ENCODE measurements at places on chromosomes 12 and 14.

GRCh38 chr14:100469632-100470522 is 117.3 kb downstream of the BEGAIN start:
- DNase-seq: no peak

DNA sequence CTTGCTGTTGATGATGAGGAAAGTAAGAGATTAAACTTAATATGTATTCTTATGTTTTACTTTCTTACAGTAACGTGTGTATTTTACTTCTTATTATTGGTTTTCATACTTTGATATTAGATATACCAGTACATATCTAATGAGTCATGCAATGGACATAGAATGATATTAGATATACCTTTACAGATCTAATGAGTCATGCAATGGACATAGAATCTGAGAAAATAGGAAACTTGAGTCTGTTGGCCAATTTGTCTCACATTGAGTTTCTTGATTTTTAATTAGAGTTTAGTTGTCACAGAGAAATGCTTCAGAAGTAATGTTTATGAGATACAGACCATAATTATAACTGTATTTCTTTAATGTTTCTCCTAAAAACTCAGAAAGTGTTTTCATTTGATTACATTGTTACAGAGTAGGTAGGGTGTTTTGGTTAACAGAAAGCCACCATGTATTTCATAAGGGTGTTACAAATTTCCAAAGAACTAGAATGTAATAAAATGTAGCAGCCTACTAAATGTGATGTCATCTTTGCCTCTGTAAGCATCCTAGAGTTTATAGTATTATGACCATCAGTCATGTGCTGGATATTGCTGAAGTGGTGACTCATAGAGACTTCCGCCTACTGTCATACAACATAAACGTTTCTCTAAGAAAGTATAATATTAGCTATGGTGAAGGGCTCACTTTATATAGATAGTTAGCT is 3.0 kb downstream of the GAS2L3 start:
- DNase-seq: no peak

GRCh38 chr12:45730348-45731189 is 1.1 kb downstream of the ARID2 start:
- no peak for DNase-seq

GRCh38 chr14:71140157-71140556 is 232.9 kb downstream of the PCNX1 start:
- no peak for DNase-seq

DNA sequence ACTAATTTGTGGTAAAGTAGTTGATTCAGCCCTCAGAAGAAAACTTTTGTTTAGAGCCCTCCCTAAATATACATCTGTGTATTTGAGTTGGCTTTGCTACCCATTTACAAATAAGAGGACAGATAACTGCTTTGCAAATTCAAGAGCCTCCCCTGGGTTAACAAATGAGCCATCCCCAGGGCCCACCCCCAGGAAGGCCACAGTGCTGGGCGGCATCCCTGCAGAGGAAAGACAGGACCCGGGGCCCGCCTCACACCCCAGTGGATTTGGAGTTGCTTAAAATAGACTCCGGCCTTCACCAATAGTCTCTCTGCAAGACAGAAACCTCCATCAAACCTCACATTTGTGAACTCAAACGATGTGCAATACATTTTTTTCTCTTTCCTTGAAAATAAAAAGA is 2.7 kb downstream of the FZD10 start:
- DNase-seq: no peak

DNA sequence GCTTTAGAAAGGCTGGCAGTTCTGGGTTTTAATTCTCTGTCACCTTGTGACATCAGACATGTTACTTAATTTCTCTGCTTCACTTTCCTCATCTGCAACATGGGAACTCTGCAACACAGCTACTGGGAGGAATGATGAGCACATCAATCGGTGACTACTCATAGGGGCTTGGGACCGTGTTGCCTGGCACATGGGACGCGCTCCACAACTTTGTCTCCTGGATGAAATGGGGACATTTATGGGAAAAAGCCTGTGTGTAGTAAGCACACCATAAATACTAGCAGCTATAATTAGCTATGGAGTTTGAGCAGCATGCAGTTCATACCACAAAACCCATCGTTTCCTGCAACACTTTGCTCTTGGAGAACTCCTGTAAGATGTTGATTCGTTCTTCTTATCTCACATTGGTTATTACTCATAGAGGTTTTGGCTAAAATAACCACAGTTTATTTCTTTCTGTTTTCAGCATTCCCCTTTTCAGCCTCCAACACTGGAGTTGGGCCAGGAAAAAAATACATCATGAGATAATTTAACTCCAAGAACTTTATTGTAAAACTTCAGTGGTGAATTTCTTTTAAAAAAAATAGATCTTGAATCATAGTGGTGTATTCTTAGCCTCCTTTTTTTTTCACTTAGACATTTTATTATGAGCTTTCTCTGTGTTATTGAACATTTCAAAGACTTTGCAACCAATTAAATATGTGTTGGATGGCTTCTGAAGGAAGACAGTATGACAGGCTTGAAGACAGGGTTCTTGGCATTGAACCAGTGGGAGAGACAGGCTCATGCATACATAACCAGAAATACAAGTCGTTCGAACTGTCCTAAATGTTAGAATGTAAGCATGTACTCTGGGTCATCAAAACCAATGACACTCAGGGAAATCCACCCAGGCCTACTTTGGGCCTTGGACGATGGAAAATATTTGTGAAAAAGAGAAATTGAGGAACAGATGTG is 72.7 kb downstream of the RIN3 start:
- no peak for DNase-seq

DNA sequence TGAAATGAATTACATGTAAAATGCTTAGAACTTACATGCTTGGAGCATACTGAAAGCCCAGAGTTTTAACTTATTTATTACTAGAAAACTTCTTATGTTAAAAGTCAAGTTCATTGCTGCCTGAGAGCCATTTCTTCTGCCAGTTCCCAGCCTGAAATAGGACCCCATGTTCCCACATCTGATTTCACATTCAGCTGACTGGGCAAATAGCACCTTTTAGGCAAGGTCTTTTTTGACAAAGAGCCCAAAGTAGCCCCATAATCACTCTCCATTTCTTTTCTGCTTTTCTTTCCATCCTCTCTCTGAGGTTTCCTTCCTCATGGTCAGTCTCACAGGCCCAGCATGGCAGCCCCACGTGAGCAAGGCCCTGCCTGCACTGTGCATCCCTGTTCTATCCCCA is 1.1 kb upstream of the ARPC3 start:
- no peak for DNase-seq

- DNase-seq: no peak
Observed at GRCh38 chr14:99950181-99950580, 115.0 kb upstream of the EVL start.

GRCh38 chr12:92745856-92746550 is 43.2 kb downstream of the PLEKHG7 start:
- no peak for DNase-seq

All from iPS DF 19.7 (cell line).